B cell (primary cell): ENCODE measurements at places on chromosomes 13 and 19. TPM values are rescaled to one million over a fixed set of nuclear protein-coding genes. Genes with fewer than 3 reads are reported as not detected.

The FAAP24 gene
- total RNA-seq: 1.4 and 2.7 TPM in 2 replicates

The TNFSF13B gene
- 4.5 and 4.7 TPM in 2 replicates for total RNA-seq

The KCTD12 gene
- 6.2 TPM in 2 replicates for total RNA-seq

The LILRA5 gene
- 0.46 TPM in 1 of 2 replicates, not detected in the other for total RNA-seq

The ZNF737 gene
- 45.6 and 50.1 TPM in 2 replicates for total RNA-seq

The TNFSF11 gene
- total RNA-seq: not detected in 2 replicates

The BRSK1 gene
- 0.94 and 1.7 TPM in 2 replicates for total RNA-seq

The LYL1 gene
- 124 and 125 TPM in 2 replicates for total RNA-seq

The ANKLE1 gene
- 6.2 and 6.3 TPM in 2 replicates for total RNA-seq

The HSPBP1 gene
- 15.6 and 18.2 TPM in 2 replicates for total RNA-seq

The ZNF569 gene
- total RNA-seq: 11.1 and 13.9 TPM in 2 replicates

The PSG2 gene
- total RNA-seq: not detected in 2 replicates

The LDLR gene
- total RNA-seq: 4.8 and 5.6 TPM in 2 replicates

The ITGBL1 gene
- total RNA-seq: not detected in 2 replicates

The TRPC4 gene
- not detected in 2 replicates for total RNA-seq

The OXGR1 gene
- total RNA-seq: not detected in 2 replicates

The BSG gene
- 131 and 144 TPM in 2 replicates for total RNA-seq

The RPL13A gene
- 5,221 and 5,457 TPM in 2 replicates for total RNA-seq

The LRRC25 gene
- 2.4 and 2.8 TPM in 2 replicates for total RNA-seq

The ZNF442 gene
- total RNA-seq: 6.9 and 8.4 TPM in 2 replicates

The PLPPR3 gene
- not detected in 2 replicates for total RNA-seq

The GPC5 gene
- total RNA-seq: 0.15 and 0.17 TPM in 2 replicates

The GNG8 gene
- total RNA-seq: 6.7 and 12.0 TPM in 2 replicates

The SRRM5 gene
- total RNA-seq: 0.63 and 0.64 TPM in 2 replicates

The FCHO1 gene
- 149 and 162 TPM in 2 replicates for total RNA-seq

The RNF225 gene
- total RNA-seq: 0.49 TPM in 1 of 2 replicates, not detected in the other

The SELENOW gene
- total RNA-seq: 46.3 and 47.7 TPM in 2 replicates

The IGFL2 gene
- total RNA-seq: not detected in 2 replicates

The SH2D3A gene
- 33.5 and 36.1 TPM in 2 replicates for total RNA-seq

The VAV1 gene
- 98.8 and 104 TPM in 2 replicates for total RNA-seq

The CYP4F2 gene
- not detected in 2 replicates for total RNA-seq

The SOX21 gene
- total RNA-seq: not detected in 2 replicates

The ZNF527 gene
- total RNA-seq: 9.0 and 11.4 TPM in 2 replicates

The SBK3 gene
- total RNA-seq: not detected in 2 replicates

The CLIP3 gene
- total RNA-seq: 1.3 and 1.8 TPM in 2 replicates

The SIGLEC5 gene
- 0.84 and 2.1 TPM in 2 replicates for total RNA-seq

The THSD8 gene
- 2.1 TPM in 1 of 2 replicates, not detected in the other for total RNA-seq

The RASL11A gene
- total RNA-seq: 0.89 and 1.0 TPM in 2 replicates

The IL12RB1 gene
- 24.5 and 24.8 TPM in 2 replicates for total RNA-seq

The PSPN gene
- 3.0 and 3.3 TPM in 2 replicates for total RNA-seq

The CASP14 gene
- total RNA-seq: not detected in 2 replicates

The MLLT1 gene
- total RNA-seq: 40.2 and 45.7 TPM in 2 replicates

The MEIOSIN gene
- not detected in 2 replicates for total RNA-seq

The POU2F2 gene
- 145 and 152 TPM in 2 replicates for total RNA-seq
